NCI-H774 (cell line): ENCODE measurements at places on chromosomes 16 and 17.

GRCh38 chr17:75933808-75934207 lies 7.0 kb downstream of the FBF1 start:
- DNase-seq, result no peak

DNA sequence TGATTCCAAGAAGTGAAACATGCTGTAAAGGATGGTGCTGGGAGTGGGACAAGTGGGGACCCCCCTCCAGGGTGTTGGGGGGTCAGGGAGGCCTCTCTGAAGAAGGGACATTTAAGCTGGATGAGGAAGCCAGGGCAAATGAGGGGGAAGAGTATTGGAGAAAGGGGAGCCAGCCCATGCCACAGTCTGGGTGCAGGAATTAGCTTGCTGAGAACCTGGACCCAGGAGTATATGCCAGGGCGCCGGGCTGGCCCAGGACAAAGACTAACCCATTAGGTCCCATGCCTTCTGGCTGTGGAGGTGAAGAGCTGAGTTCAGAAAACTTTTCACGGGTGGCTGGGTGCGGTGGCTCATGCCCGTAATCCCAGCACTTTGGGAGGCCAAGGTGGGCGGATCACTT lies 45.6 kb upstream of the PIK3R6 start:
- no peak for DNase-seq

- DNase-seq, result no peak
Observed at GRCh38 chr17:17868641-17869522, 32.1 kb upstream of the SREBF1 start.

DNA sequence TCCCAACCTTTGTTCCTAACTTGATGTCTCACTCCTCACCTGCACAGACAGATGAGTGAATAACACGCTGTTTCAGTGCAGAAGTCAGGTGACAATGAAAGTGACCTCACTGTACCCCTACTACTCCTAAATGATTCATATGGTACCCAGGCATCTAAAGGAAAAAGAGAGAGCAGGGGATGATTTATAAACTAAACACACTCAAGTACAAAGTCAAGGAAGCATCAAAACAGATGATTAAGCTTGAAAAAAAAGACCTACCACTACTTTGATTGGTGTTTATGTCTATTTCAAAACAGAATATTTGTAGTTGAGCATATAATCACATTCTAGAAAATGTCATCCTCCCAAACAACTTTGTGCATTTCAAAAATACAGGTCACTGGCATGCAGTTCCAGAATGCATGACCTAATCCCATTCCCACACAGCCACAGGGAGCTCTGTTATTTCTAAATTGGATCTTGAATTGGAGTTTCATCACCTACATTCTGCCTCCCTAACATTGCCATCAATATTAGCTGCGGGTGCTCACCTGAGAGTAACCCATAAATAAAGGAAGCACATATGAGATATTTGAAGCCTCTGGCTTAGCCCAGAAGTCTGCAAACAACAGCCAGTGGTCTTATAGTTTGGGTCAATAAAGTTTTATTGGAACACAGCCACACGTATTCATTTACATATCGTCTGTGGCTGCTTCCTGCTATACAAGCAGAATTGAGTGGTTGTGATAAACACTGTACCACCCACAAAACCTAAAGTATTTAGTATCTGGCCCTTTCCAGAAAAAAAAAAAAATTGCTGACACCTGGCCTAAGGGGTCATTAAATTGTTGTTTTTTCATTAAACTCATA lies 14.0 kb downstream of the HS3ST3A1 start:
- no peak for DNase-seq

DNA sequence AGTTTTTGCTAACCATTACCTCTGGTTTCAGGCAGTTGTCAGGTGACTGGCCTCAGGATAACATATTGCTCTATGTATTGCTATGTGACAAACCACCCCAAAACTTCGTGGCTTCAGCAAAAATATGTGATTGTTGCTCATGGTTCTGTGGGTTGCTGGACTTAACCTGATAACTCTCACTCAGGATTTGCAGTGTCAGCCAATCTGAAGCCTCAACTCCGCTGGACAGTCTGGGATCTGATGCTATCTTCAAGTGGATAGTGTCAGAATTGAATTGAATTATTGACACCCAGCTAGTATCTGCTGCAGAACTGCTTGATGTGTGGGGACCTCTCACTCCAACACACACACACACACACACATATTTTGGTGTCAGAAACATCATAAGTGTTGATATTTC lies 34.7 kb upstream of the GUCY2D start:
- DNase-seq, result no peak

DNA sequence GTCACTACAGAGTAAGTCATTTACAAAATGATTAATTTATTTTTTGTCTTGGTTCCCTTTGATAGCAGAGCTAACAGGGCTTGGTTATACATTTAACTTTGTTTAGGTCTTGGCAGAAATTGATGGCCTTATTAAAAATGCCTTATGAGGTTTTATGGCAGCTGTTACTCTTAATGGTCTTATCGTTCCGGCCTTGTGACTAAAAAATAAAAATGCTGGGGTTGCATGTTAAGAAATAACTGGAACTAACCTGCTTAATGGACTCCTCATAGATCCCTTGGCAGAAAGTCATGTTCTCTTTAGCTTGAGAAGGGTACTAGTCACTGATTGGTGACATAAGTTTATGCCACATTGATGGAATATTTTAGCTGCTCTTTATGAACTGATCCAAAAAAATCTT lies 18.3 kb downstream of the COX11 start:
- DNase-seq, result no peak

DNA sequence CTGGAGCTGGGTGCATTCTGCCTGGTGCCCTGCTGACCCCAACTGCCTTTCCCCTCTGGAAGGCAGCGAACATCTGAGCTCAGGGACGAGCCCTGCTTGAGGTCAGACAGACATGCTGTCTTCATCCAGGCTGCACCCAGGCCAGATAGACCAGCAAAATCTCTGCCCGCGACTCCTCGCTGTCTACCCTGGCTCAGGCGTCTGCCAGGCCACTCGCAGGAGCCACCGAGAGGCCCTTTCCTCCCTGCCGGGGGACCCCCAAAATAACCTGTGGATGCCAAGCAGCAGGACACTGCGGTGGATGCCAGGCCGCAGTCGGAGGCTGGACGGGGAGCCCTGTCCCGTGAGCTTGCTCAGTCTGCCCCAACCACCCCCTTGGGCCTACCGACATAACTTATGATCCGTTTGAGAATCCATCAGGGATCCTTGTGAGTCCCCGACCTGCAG lies 3.3 kb upstream of the SLC25A10 start:
- no peak for DNase-seq

- no peak for DNase-seq
Observed at GRCh38 chr16:8937803-8938202, 25.9 kb downstream of the USP7 start.

- DNase-seq, result no peak
Observed at GRCh38 chr17:41785091-41785858, 1.2 kb downstream of the JUP start.

DNA sequence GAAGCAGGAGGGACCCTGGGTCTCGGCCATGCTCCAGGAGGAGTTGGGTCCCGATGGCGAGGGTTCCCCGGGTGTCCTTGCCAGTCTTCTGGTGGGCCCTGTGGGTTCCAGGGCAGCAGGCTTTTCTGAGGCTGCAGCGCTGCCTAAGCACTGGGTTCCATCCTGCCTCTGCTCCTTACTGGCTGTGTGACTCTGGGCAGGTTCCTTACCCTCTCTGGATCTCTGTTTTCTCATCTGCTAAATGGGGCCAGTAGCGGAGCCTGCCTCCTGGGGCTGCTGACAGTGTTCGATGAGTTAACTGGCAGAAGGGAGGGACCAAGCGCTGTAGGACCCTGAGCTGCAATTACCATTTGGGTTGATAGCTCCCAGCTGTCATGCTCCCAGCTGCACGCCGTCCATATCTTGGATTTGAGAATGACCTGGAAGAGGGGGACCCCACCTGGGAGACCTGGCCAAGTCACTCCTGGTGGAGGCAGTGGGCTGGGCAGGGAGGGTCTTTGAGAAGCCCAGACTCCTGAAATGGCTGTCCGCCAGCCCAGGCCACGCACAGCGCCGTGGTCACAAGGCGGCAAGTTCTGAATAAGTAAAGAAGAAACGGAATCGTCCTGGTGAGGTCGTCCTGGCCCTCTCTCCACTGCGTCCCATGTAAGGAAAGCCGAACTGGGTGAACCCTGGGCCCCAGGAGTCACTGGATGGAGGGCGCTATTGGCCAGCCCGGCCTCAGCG lies 47.2 kb upstream of the GSE1 start:
- no peak for DNase-seq

GRCh38 chr16:21260870-21261791 lies 17.0 kb downstream of the CRYM start:
- DNase-seq, result no peak

DNA sequence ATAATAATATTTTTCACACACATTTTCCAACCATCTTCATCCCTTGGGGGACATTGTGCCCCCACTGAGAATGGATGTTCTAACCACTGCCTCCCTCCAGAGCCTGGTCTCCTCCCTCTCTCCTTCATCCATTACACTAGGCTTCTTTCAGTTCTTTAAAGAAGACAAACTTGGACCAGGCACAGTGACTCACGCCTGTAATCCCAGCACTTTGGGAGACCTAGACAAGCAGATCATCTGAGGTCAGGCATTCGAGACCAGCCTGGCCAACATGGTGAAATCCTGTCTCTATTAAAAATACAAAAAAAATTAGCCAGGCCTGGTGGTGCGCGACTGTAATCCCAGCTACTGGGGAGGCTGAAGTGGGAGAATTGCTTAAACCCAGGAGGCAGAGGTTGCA lies 6.5 kb downstream of the ALOX15 start:
- DNase-seq, result no peak

- DNase-seq, result peak; percentile 29
Observed at GRCh38 chr17:78343543-78344201, 16.2 kb downstream of the SOCS3 start.

GRCh38 chr16:83797013-83797412 lies 10.8 kb upstream of the HSBP1 start:
- no peak for DNase-seq
